ENCODE measurements at places on chromosomes 5 and 9.

GRCh38 chr9:34993502-34994259 is 4.1 kb downstream of the DNAJB5 start:
- DNase-seq = peak; percentile 17

- DNase-seq = no peak
These were observed 28.2 kb upstream of the PPP2R2B start for GRCh38 chr5:146906803-146907202.

DNA sequence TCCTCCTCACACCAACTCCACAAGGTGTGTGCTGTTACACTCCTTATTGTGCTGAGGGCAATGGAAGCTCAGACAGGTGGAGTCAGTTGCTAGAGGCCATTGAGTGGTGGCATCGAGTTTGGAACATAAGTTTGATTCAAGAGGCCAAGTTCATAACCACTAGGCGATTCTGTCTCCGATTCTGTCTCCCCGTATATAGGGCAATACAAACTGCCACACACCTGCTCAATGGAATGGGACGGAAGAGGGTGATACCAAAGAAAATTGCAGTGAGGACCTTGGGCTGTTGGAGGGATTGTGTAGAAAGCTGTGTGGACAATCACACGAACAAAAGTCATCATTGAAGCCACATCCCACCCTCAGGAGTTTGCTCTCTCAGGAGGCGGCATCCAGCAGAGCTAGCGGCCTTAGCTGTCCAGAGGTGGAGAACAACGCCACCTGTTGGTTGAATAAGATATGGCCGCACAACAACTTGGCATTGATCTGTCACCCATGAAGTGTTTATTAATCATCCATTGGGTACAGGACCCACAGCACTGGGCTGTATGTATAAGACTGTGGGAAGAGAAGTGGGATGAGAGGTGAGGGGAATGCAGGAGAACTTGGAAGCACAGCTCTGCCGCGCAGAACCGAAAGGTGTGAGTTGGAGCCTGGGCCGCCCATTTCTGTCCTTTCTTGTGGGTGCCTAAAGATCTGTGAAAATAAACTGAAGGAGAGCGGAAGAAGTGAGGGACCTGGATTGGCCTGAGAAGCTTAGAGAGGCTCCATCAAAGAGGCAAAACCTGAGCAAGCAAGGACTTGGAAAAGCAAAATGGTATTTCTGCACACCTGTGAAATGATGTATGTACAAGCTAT is 16.1 kb upstream of the NEUROG1 start:
- DNase-seq = peak; percentile 61

DNA sequence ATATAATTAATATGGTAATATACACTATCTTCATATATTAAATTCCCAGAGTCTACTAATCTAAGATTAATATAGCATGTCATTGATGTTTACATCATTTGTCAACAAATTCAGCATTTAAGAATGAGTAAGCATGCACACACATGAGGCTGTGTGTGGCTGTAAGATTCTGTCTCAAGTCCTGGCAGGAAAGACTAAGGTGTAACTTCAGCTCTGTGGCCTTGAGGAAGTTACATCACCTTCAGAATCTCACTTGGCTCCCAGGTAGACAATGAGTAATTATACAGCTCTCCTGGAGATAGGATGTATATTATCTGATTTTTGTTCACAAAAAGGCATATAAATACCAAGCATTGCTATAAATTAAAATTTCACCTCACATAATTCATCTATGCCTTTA is 119.4 kb upstream of the IQGAP2 start:
- DNase-seq = no peak

DNA sequence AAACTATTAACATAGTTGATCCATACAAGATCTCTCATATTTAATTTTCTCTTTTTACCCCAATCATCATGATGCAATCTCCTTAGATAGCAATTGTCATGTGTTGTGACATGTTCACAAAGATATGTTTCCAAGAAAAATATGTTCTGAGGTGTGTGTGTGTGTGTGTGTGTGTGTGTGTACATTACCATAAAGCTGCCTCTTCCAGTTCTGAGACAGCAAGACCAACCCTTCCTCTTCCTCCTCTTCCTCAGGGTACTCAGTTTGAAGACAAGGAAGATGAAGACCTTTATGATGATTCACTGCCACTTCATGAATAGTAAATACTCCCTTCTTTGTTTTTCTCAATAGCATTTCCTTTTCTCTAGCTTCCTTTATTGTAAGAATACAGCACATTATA is 303.3 kb upstream of the PRDM9 start:
- no peak for DNase-seq

DNA sequence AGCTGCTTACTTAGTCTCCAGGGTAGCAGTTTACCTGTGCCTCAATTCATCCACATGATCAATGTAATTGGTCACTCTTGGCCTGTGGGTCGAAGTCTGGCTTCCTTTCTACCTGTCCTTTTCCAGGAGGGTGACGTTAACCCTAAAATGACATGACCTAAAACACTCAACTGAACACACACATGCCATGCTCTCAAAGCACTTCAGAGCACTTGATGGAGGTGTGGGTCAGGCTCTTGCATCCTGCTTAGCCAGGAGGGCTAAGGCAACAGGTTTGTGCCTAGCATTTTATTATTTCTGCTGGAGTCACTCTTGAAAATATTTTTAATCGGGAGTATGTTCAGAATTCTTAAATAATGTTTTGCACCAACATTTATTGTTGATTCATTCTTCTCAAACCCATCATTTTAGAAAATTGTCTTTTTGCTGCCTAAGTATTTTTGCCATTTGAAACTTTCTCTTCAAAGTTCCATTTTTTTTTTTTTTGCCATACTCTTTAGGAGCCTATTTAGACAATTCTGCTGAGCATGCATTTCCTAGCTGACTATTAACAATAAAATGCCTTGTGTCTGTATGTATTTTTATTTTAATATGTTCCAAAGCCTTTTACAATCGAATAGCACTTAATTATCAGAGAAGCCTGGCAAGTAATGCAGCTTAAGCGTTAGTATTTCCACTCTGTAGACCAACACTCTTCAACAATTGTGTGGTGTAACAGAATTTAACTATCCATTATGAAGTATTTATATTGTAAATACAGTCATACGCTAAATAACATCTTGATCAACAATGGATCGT is 59.1 kb downstream of the ATP10B start:
- DNase-seq = no peak

DNA sequence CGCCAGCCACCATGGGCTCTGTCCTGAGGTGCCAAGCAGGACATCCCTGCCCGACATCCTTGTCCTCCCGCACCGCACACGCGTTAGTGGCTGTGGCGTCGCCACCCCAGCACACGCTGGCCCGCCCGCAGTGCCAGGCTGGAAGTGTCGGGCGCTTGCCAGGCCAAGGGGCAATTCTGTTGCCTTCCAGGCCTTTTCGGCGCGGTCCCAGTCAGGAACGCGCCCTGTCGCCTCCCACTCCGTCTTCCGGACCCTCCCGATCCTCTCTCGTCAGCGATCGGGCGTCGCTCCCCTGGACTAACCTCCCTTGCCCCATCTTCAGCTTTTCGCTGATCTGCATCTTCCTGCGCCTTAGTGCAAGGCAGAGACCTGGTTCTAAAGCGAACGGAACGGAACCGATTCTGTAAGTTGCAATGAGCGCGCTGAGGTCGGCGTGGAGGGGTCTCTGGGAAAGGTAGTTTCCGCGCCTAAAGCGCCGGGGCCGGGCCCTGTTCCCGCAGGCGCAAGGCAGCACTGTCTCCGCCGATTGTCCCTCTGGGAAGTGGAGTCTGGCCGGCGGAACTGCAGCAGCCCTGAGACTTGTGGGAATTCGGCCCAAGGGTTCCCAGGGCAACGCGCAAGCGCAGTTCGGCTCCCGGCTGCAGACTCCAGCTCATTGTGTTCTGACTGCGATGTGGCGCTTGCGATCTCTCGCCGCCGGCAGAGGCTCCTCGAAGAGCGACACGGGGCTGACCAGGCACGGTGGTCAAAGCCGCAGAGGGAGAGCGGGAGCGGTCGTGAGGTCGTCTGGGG is at the start of gene ZNF454:
TSS of gene ZNF454 (plus strand) at position 630 of the 792 bp plus-strand sequence. CDS start 1,594 bp downstream, outside the sequence.
- DNase-seq = no peak

- no peak for DNase-seq
These were observed 192.2 kb upstream of the RPS23 start for GRCh38 chr5:82470185-82470994.

DNA sequence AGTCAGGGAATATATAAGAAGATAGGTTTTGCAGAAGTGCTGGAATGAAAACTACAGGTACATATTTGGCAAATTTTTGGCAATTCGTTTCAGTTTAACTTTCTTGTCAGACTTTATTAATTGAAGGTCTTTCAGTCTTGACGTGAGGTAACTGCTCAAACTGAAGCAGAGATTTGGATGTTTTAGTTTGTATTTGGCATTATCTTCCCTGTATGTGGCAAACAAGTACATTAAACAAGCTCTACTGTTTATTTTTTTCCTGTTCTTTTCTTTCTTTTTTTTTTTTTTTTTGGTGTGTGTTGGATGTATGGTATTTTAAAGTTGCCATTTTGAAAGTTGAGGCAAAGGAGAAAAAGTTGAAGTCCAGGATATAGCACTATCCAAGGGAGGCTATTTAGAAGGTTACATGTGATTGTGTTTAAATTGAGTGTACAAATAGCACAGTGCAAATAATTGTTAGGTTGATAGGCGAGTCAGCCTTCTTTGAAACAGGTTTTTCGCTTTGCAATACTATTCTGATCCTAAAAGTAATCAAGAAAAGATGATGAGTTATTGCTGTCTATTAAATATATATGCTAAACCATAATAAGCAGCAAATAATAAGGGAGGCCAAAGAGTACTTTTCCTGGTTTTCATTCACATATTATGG is 2.2 kb downstream of the PBX3 start:
- DNase-seq = no peak

- no peak for DNase-seq
These were observed 415.8 kb downstream of the SPATA31D1 start for GRCh38 chr9:82404196-82404870.

GRCh38 chr9:38214432-38214831 is 145.4 kb upstream of the SHB start:
- DNase-seq = no peak

DNA sequence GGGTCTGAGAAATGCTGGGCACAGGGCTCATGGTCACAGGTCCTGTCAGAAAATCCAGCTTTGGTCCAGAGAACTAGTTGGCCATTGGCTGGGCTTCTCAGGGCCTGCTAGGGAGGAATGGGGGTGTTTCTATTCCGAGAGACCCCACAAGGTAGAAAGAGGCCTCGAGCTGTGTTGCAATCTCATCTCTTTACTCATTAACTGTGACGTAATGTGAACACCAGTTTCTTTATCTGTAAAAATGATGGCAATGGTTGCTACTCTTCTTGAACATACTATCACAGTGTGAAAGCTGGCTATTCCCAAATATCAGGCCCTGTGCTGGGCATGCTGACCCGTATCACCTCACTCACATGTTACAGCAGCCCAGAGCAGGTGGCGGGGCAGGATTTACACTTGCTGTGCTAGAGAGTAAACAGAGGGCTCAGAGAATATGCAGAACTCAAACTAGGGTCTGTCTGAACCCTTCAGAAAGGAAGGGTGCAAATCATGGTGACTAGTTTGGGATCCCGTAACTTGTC is 35.7 kb upstream of the SLC25A51 start:
- no peak for DNase-seq

- DNase-seq = no peak
These were observed 881 bp upstream of the B4GALT1 start for GRCh38 chr9:33167972-33168461.

DNA sequence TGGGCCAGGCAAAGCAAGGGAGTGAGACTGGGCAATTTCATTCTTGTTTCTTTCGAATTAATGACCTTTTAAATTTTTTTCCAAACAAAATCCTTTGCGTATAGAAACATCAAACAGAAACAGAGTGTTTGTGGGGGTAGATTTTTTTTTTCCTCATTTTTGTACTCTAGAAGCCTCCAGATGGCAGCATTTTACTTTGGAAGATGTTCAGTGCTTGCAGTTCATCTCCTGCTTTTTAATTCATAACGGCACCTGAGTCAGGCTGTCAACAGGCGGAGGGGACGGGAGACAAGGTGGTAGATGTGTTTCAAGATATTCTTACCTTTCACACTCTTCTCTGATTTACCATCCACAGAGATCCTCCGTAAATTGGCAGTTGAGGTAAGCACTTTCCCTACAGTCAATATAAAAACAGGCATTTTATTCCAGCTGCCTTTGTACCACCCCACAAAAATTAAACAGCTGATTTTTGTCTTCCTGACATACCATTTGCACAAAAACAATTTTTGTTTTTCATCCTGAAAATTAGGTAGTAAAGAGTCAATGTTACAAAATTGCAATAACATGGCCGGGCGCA is 99.5 kb upstream of the FBXL17 start:
- DNase-seq = peak; percentile 6

DNA sequence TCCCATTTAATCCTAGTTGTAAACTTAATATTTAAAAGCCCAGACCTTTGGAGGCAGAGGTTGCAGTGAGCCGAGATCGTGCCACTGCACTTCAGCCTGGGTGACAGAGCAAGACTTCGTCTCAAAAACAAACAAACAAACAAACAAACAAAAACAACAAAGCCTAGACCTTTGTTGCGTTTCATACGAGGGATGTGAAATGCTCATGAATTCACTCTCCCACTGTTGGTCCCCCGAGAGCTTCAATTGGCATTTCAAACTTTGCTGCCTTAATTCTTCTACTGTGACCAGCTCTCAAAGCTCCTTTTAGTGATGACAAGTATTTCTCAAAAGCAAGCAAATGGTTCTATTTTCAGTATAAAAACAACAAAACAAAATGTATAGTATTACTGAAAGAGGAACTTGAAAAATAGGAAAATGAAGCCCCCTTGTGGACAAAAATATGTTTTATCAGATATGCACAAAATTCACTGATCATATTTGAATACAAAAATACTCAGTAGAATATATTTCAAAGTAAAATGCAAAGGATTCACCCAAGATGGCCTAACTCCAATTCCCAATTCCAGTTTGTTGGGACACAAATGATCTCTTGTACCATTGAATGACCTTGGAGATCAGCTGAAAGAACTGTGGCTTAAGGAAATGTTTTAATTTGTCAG is 140.4 kb downstream of the ESM1 start:
- DNase-seq = peak; percentile 60

DNA sequence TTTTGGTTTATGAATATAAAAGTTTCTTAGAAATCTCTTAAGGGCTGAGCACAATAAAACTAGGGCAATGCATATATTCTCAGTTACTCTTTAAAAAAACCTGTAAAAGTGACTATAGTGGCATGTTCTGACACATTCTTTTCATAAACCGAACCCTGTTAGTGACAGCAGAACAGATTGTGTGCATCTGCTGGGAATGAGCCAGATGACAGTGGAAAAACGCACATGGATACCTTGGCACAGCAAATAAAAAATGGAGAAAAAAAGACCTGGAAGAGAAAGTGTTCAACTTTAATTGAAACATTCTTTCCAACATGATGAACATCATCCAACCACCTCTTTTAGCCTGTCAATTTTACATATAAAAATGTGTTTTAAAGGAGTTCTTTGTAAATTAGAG is 12.7 kb downstream of the MEF2C start:
- DNase-seq = no peak

DNA sequence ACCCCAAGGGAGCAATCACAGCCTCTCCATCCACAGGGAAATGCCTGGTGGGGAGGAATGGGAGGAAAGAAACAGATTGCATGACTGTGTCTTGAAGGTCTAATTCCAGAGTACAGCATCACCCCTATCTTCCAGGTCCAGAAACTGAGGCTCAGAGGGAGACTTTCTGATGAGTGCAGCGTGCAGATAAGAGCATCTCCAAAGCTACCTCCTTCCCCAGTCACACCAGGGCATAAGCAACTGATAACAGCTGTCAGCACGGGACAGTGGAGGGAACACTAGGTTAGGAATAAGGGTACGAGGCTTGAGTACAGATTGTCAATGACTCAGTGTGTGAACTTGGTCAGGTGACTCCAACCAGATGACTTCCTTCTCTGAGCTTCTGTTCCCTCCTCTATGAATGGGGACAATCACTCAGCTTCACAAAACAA is 126.9 kb downstream of the KCNIP1 start:
- no peak for DNase-seq

- DNase-seq = no peak
These were observed 171.7 kb downstream of the TTLL11 start for GRCh38 chr9:121921444-121921843.
